ENCODE measurements at places on chromosomes 11 and 22. TPM values are rescaled to one million over a fixed set of nuclear protein-coding genes. Genes with fewer than 3 reads are reported as not detected.

Gene OR8B2
- not detected for total RNA-seq

DNA sequence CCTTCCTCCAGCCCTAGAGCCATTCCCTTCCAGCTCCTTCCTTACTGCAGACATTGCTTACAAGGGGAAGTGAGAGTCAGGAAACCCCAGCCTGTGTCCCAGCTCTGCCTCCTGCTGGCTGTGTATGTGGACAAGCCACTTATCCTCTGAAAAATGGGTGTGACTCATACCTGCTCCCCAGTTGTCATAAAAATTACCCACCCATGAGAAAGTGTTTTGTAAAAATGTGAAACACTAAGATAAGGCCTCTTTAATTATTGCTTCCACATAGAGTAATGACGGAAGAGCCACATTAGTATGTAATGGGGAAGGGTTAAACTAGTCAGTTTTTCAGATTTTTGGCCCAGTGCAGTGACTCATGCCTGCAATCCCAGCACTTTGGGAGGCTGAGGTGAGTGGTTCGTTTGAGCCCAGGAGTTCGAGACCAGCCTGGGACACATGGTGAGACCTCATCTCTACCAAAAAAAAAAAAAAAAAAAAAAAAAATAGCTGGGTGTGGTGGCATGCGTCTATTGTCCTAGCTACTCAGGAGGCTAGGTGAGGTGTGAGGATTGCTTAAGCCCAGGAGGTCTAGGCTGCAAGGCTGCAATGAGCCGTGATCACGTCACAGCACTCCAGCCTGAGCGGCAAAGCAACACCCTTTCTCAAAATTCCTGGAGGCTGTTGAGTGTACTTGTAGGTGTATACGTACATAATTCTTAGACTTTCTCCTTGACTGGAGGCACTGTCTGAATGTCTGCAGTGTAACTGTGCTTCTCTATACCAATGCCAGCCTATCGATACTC lies 84.9 kb downstream of the CTTN start:
- ATAC-seq = no peak

Gene VWCE
- total RNA-seq = 0.52 TPM

Gene THRSP
- not detected for total RNA-seq

DNA sequence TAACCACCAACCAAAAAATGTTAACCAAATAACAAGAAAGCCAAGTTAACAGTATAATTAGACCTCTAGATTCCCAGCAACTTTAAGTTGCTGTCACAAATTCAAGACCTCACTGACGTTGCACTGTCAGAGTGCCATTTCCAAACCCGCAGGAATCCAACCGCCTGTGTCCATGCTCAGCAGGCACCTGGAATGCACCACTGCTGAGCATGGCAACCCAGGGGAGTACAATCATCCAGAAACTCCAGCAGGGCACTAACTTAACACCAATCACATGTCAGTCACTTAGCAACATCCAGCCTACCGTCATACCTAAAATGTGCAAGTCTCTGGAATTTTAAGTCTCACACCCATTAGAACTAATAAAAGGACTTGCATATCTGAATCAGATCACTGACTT lies 48.8 kb downstream of the SMCO4 start:
- no peak for ATAC-seq

GRCh38 chr11:30902929-30903328 lies 316.8 kb upstream of the MPPED2 start:
- no peak for ATAC-seq

Gene MSANTD2
- total RNA-seq = 4.1 TPM

Gene PHLDA2
- total RNA-seq = 45.0 TPM

DNA sequence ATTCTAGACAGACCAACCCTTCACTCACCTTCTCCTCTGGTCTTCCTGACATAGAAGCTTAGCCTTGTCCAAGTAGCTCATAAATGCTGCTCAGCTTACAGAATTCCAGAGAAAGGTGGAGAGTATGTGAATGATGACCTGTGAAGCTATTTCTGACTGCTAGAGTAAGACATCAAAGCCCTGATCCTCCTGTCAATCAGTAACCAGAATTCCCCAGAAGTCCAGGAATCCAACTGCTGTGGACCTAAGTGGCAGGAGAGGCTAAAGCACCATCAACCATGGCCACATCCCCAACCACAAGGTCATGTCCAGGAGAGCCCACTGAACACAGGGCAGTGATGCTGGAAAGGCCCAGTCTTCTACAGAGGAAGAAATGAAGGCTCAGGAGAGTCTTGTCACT lies 2.6 kb downstream of the OR51G2 start:
- no peak for ATAC-seq

- no peak for ATAC-seq
These were observed 41.6 kb downstream of the EIF3F start for GRCh38 chr11:8028766-8029165.

Gene WNT7B
- total RNA-seq = 8.4 TPM

- no peak for ATAC-seq
These were observed 22.0 kb downstream of the RSPH14 start for GRCh38 chr22:23119494-23120414.

Gene ME3
- total RNA-seq = 1.8 TPM

Gene OR52H1
- not detected for total RNA-seq

Gene SCGB1C1
- not detected for total RNA-seq

DNA sequence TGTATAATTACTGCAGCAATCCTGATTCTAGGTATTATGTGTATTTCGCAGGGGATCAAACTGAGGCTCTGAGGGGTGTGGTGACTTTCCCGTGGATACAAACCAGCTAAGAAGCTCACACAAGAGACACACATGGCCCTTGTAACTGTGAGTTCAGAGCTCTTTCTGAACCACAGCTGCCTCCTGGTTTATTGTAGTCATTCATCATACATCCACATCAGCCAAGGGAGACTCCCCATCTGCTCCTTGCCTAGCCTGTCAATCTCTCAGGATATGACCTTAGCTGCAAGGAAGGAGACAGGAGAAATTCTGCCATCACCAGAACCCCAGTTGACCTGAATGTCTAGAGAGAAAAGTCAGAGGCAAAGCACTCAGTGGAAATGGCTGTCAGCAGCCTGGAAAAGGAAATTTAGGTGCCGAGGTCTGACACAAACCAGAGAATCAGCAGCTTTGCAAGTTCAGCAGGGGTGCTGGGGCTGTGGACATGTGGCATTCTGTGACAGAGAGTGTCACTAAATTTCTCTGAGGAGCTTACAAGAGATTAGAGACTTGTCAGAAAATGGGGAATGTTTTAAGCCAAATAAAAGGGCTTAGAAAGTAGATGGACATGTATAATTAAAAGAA lies 209.5 kb downstream of the AASDHPPT start:
- ATAC-seq = no peak

DNA sequence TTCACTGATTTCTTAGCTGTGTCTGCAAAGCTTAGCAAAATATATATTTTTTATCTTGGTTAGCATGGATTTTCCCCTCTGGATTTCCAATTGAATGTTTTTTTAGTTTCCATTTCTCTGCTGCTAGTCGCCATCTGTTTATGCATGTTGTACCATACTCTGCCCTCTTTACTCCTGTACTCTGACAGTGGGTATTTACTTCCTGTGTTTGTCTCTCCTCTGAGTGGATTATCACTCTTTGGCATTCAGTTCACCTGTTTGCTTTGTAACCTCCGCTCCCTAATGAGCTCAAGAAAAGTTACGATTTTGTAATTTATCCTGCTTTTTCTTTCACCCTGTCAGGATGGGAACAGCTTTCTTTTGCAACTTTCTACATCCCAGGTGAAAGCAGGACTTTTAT lies 59.1 kb downstream of the PDHX start:
- ATAC-seq = no peak

Gene TUBA8
- total RNA-seq = 0.68 TPM

DNA sequence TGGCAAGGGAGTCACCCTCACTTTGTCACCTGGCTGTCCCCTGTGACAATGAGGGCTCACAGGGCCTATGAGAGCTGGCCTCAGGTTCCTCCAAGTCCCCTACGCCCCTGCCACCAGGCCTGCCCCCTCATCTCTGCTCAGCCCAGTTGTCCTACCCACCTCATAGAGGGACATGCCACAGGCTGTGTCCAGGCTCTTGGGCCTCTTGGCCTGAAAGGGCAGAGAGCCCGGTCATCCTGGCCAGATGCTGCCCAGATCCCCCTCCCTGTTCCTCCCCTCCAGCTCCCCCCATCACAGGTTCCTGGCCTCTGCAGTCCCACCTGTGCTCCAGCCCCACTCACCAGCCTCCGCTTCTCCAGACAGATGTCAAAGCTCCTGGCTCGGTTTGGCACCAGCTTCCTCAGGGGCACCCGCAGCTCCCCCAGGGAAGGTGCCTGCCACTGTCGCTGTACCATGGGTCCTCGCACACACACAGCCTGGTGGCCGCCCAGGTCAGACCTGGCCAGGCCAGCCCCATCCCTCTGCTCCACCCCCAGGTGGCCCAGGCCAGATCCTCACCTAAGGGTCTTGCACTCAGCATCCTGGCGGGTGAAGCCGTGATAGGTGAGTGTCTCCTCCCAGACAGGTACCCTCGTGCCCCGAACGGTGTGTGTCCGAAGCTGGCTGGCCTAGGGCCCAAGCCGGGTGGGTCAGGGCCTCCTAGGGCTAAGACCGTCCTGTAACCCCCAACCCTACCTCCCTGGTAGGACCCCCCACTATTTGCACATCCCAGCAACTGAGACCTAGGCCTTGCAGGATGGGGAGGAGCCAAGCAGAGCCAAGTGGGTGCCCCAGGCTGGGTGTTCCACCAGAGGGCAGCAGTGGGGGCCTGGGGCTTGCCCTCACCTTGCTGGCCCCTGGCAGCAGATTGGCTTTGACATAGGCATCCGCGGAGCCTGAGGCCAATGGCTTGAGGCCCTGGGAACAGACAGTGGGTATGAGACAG lies 8.3 kb downstream of the NDUFV1 start:
- ATAC-seq = peak; percentile 62

Measured in esophagus mucosa (tissue), 1 donor.